Activated CD4-positive, alpha-beta T cell treated with anti-CD3 and anti-CD28 coated beads for 48 hours (primary cell): ENCODE measurements at places on chromosomes 1 and 21.
A peak's percentile ranks its signal among the peaks of the same experiment; 100 is the strongest.

DNA sequence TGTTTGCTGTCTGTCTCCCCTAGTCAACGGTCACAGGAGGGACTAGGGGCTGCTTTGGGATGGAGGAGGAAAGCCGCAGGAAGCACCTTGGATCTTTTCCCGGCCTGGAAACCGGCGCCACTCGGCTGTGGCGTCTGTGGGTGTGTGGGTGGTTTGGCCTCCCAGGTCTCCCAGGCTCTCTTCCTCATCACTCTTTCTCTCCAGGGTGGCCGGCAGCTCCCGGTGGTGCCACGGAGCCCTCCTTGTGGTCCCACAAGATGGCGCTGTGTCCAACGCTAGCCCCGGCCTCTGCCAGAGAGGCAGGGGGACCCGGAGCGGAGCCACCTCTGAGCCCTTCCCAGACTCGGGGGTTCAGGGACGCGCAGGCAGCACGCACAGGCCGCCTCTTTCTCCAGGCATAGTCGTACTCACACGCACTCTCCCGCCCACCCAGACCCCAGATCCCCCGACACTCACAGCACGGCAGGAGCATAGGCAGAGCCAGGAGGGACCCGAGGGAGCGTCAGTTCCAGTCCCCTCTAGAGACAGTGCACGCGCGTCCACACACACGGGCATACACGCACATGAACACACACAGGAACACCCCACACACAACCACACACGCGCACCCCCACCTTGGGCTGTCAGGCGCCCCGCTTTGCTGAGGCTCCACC lies 31.2 kb downstream of the CDCP2 start:
- DNase-seq: peak; percentile 80

- DNase-seq: no peak
These were observed 91.9 kb downstream of the GTF2B start for GRCh38 chr1:88799491-88799890.

DNA sequence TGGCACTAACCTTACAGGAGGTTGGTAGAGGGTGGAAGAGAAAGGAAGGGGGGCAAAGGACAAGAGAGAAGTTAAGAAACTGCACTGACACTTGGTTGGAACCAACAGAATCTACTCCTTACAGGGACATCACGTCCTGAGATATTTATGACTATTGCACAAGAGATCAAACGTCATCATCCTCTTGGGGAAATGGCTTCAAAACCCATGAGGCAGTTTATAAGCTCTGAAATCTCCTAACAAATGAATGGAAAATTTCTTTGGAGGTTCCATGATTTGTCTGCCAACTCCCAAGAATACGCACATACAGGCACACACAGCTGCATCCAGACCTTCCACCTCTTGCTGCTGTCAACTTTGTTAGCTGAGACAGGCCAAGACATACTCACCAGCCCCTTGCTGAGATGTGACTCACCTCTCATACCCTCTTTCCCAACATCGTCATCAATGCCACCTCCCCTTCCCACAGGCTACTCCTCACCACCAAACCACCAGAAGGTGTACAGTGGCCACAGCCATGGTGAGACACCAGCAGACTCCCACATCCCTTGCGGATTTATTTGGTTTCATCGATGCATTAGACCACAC lies 135.5 kb downstream of the SETD4 start:
- DNase-seq: peak; percentile 31

DNA sequence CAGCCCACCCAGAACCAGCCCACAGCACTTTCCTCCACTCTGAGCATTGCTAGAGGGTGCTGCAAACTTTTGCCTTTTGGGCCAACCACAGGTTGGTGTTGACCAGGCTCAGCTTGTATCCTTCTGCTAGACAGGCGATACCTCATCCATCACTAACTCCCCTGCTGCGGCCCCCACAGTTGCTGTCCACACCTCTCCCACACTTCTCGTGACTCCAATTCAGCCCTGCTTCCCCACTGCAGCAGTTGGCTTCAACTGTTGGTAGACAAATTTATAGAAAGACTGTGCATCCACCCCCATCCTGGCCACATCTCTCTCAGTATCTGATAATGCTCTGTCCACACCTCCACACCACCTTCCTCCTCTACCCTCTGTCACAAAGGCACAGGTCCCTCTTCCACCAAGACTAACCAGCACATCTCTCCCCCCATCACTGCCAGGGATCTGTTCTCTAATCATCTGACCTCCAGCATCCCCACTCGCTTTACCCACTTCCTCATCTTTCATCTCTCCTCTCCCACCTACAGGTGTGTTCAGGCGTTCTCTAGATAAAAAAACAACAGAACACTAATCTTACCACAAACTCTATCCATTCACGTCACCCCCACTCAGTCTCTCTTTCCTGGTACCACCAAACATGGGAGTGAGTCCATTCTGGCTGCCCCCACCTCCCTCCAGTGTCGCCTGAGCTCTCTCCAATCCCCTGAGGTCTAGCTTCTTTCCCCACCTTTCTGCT lies 15.8 kb upstream of the SLC25A44 start:
- DNase-seq: no peak

GRCh38 chr1:7281821-7282220 lies 489.3 kb upstream of the VAMP3 start:
- DNase-seq: no peak

- DNase-seq: no peak
These were observed 46.2 kb downstream of the CDC7 start for GRCh38 chr1:91546876-91547275.
